Stimulated activated CD4-positive, alpha-beta T cell treated with anti-CD3 and anti-CD28 coated beads, Interleukin-12 subunit alpha, Interleukin-12 subunit beta, amount 100 ng/mL, for 4 hours (primary cell): ENCODE measurements at places on chromosomes 16 and 17.

DNA sequence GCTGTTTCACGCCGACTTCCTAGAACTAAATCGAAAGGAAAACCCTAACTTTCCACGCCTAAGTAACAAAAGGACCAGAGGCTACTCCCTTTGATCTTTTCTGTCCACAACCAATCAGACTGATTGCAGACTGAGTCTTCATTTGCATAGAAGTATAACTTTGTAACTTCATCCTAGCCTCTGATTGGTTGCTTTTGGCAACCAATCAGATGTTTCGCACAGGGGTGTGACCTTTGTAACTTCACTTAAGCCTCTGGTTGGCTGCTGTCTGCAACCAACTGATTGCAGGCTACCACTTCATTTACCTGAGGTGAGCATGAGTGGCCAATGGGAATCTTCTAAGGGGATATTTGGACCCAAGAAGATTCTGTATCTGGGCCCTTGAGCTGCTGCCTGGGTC, 17.4 kb upstream of the ICAM2 start:
- DNase-seq = no peak

DNA sequence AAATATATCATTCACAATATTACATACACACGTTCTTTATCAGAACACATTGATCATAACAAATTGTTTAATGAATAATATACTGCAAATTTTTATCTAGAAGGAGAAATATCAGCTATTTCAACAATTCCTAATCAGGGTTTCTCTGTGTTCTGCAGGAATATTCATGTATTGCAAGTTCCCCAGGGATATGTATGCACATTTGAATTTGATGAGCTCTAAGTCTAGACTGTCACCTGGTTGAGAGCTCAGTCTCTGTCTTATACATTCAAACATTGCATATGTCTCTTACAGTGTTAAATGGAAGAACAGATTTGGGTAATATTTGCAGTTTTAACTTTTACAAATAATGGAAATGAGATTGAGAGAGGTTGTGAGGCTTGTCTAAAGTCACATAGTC, 829.7 kb downstream of the CDH11 start:
- no peak for DNase-seq

GRCh38 chr17:57879437-57880085, 29.7 kb upstream of the MRPS23 start:
- no peak for DNase-seq

DNA sequence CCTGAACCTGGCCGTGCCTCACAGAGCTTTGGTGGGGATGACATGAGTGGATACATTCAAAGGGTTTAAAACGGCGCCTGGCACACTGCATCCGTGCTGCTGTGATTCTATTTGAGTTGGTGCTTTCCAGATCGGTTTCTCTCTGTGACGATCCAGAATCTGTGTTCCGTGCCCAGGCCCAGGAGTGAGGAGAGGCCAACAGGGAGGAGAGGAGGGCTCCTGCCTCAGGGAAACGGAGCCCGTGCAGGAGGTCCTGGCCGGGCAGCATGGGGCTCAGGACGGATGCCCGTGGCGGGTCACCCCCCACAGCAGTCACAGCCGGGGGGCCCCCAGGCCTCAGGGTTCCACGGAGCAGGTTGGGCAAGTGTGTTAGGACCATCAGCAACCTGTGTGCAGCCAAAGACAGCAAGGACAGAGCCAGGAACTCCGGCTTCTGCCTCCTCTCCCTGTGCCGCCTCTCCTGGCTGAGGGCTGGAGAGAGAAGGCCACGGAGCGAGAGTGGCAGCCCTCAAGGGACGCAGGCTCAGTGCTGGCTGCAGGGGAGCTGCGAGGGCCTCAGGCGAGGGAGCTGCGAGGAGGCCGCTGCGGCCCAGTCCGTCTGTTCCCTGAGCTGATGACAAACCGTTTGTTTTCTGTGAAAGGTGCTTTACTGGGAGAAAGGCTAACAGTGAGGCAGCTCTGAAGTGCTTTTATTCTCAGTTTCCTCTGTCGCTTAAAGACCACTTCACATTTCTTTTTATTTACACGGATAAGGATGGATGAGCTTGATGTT, 99.3 kb downstream of the METRNL start:
- no peak for DNase-seq

DNA sequence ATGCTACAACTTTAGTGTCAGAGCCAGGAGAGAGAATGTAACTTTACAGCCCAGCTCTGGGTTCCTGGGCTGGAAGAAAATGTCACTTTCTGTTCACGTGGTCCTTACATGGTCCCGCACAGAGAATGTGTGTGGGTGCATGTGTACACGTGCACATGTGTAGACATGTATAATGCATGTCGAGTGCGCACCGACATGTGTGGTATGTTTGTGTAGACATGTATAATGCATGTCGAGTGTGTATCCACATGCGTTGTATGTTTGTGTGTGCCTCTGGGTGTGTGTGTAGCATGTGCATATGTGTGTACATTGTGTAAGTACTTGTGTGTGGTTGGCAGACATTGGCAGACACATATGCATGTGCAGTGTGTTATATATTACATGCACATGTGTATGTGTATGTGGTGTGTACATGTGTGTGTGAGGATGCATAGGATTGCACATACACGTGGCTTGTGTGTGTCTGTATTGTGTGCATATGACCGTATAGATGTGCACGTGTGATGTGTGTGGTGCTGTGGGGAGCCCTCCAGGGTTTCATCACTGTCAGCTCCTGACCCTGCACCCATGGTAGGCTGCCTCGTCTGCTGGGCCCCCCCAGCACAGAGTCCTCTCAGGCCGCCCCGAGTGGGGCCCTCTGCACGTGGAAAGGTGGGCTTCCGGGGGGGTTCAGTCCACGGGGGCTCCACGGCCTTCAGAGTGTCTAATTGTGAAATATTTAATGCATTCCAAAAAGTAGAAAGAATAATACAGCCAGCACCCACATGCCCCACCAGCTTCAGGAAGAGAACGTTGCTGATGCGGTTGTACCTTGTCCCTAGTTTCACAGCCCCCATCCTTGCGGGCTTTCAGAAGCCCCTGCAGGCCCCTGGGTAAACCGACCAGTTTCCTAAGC, 214.2 kb upstream of the GSE1 start:
- DNase-seq = no peak

DNA sequence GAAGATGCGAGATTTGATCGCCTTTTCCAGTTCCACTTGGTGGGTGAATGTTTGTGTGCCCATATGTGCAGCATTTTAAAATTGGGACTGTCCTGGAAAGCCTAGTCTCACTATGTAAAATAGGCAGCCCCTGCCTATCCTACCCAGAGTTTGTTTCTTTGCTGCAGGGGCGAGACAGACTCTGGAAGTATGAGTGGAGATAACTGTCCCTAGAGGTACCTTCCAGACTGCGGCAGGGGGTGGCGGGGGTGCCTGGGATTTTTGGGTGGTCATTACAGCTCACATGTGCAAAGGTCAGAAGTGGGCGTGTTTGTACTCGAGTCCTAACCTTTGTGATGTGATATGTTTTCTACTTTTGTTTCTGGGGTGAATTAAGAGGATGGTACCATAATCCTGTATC, 36.6 kb downstream of the MPRIP start:
- no peak for DNase-seq

DNA sequence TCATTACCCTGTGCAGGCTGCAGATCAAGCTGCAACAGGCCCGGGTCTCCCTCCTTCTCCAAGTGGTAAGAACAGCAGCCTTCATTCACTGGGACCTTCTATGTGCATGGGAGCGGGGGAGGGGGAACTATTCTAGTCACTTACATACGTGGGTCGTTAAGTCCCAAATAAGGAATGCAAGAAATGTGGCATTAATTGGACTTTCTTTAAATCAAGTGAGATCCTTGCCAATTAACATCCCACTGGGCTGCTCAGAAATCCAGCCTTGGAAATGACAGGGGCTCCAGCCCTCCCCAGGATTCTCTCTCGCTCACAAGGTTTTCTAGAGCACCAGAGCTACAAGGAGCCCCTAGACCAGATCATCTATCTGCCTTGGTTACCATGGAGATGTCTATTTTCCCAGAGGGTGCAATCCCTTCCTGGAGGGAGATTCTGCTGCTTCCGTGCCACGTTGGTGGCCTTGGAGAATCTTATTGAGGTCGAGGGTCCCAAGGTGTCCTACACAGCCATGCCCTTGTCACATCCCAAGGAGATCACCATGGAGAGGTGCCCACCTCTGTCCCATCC, 5.2 kb upstream of the EIF1 start:
- DNase-seq = no peak

DNA sequence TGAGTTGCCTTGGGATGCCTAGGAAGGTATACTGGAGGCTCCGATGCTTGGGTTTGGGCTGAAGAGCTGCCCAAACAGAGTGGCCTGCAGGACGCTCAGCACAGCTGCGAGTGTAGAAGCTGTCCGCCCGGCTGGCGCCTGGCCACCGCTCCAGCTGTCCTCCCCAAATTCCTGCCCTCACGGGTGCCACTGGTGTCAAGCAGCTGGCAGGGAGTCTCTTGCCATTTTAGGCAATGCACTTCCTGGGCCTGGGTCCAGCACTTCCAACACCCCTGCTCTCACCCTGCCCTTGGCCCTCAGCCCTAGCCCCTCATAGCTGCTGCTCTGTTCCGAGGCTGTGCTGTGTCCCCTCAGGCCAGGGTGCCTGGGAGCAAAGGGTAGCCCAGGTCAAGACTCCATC, 5.2 kb upstream of the PKMYT1 start:
- no peak for DNase-seq

GRCh38 chr17:10261098-10261497, 62.7 kb upstream of the GAS7 start:
- no peak for DNase-seq

DNA sequence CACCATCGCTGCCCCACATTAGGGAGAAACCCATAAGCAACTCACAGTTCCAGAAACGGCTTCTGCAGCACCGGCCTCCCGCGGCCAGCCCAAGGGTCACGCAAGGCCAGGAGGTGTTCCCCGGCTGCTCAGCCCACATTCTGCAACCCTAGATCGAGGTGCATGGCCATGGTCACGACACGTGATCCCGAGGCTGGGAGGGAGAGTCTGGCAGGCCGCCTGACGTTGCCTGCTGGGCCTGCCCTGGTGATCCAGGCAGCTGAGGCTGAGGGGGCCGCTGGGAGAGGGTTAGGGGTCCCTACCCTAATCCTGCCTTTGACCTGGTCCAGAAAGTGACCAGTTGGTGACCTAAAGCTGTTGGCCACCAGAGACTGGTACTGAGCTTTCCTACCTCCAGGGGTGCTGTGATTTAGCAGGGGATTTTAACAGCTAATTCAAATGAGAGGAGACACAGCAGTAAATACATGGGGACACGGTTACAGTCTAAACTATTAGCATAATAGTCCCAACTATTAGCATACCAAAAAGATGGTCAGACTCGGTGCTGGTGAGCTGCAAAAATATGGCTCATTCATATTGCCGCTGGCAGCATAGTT, 97.4 kb upstream of the CIBAR2 start:
- no peak for DNase-seq
